Endodermal cell (in vitro differentiated cells): ENCODE measurements at places on chromosomes 3 and 15. TPM values are rescaled to one million over a fixed set of nuclear protein-coding genes. Genes with fewer than 3 reads are reported as not detected.
A peak's percentile ranks its signal among the peaks of the same experiment; 100 is the strongest.

The NAA80 gene
- total RNA-seq, result 12.8 to 24.1 TPM (median 15.3 TPM) in 3 replicates

The GP9 gene
- total RNA-seq, result not detected in 2 replicates

The AQP9 gene
- not detected in 2 replicates for total RNA-seq

The IMPG2 gene
- total RNA-seq, result 0.07 to 0.21 TPM (median 0.18 TPM) in 3 replicates

The CP gene
- 0.59 and 0.86 TPM in 2 replicates for total RNA-seq

The GP5 gene
- total RNA-seq, result 0.09 to 0.13 TPM in 2 of 3 replicates, not detected in the other

The H1-8 gene
- not detected in 2 replicates for total RNA-seq

The PLSCR1 gene
- total RNA-seq, result 236 to 288 TPM (median 250 TPM) in 3 replicates

The SMARCC1 gene
- total RNA-seq, result 200 to 215 TPM (median 208 TPM) in 3 replicates

The GMPPB gene
- total RNA-seq, result 21.5 to 38.8 TPM (median 35.5 TPM) in 3 replicates

The ITIH1 gene
- total RNA-seq, result not detected in 2 replicates

The ANKRD63 gene
- total RNA-seq, result 0.41 TPM in 1 of 2 replicates, not detected in the other

- H3K27ac ChIP-seq, result no peak overlapping the region
- H3K4me1 ChIP-seq, result no peaks in the 10 kb centered on the region
- H3K36me3 ChIP-seq, result no peaks in the 10 kb centered on the region
- H3K27me3 ChIP-seq, result no peaks in the 10 kb centered on the region
These were observed 117.9 kb downstream of the MECOM start for GRCh38 chr3:169545606-169546005.

GRCh38 chr15:90451053-90451850 is 63.2 kb downstream of the IQGAP1 start:
- peak overlapping the region; percentile 26 for H3K27ac ChIP-seq
- H3K4me1 ChIP-seq, result no peaks in the 10 kb centered on the region
- H3K4me3 ChIP-seq, result no peak overlapping the region
- no peaks in the 10 kb centered on the region for H3K27me3 ChIP-seq
- no peak for DNase-seq

DNA sequence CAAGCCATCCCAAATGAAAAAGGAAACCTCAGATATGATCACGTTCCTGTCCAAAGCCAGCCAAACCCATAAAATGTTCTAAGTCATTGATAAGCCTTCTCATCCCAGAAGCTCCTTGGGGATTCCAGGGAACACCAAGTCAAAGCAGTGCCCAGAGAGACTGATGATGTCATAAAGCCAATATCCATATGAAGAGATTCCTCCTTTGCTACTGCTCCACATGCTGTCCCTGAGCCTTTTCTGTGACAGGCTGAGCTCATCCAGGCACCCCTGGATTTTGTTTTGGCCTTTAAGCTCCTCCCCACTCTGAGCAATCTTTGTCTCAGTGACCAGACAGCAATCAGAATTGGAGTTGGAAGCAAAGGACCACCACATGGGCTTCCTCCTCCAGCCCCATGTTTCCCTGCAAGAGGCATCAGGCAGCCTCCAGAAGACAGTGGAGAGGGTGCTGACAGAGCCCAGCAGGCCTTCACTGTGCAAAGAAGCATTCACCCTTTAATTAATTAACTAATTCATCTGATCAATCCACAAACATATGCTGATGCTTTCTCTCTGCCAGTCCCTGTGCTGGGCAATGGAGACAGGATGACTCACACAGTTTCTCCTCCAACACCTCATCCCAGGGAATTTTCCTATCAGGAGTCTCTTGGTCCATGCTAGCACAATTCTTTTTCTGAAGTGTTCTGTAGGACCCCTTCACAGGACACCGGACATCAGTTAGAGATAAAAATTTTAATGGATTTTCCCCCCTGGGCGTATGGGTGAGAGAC is 25.0 kb downstream of the MEX3B start:
- no peaks in the 10 kb centered on the region for H3K36me3 ChIP-seq
- H3K4me3 ChIP-seq, result no peak overlapping the region
- H3K4me1 ChIP-seq, result no peaks in the 10 kb centered on the region
- no peak overlapping the region for H3K27ac ChIP-seq
- DNase-seq, result no peak
- H3K27me3 ChIP-seq, result no peaks in the 10 kb centered on the region

GRCh38 chr3:193490580-193490979 is 64.1 kb downstream of the ATP13A4 start:
- DNase-seq, result no peak
- H3K4me1 ChIP-seq, result no peaks in the 10 kb centered on the region
- H3K4me3 ChIP-seq, result no peak overlapping the region

- peaks cover 6% of the 10 kb centered on the region for H3K4me1 ChIP-seq
- no peaks in the 10 kb centered on the region for H3K36me3 ChIP-seq
- DNase-seq, result no peak
- H3K4me3 ChIP-seq, result no peak overlapping the region
These were observed 21.2 kb downstream of the IGSF10 start for GRCh38 chr3:151439652-151440125.

- H3K27ac ChIP-seq, result no peak overlapping the region
- no peaks in the 10 kb centered on the region for H3K36me3 ChIP-seq
- no peak for DNase-seq
- no peak overlapping the region for H3K4me3 ChIP-seq
- no peaks in the 10 kb centered on the region for H3K4me1 ChIP-seq
These were observed 443.3 kb downstream of the GABRG3 start for GRCh38 chr15:27414168-27414870.

- peak; percentile 98 for DNase-seq
- peak within 1 kb of the TSS; percentile 91 for H3K4me3 ChIP-seq
- no peaks in the 10 kb centered on the region for H3K4me1 ChIP-seq
- peak within 1 kb of the TSS; percentile 64 for H3K27ac ChIP-seq
- peaks cover 25% of the 10 kb centered on the region for H3K36me3 ChIP-seq
- H3K27me3 ChIP-seq, result no peaks in the 10 kb centered on the region
These were observed at the start of gene KIF23 for GRCh38 chr15:69413822-69414700. TSS of gene KIF23 (plus strand) at chr15:69414349. CDS start at chr15:69414466, 117 bp downstream.

GRCh38 chr15:71937650-71938311 is 127.4 kb downstream of the NR2E3 start:
- H3K36me3 ChIP-seq, result peaks cover 18% of the 10 kb centered on the region
- H3K4me1 ChIP-seq, result no peaks in the 10 kb centered on the region
- no peaks in the 10 kb centered on the region for H3K27me3 ChIP-seq
- no peak overlapping the region for H3K27ac ChIP-seq

DNA sequence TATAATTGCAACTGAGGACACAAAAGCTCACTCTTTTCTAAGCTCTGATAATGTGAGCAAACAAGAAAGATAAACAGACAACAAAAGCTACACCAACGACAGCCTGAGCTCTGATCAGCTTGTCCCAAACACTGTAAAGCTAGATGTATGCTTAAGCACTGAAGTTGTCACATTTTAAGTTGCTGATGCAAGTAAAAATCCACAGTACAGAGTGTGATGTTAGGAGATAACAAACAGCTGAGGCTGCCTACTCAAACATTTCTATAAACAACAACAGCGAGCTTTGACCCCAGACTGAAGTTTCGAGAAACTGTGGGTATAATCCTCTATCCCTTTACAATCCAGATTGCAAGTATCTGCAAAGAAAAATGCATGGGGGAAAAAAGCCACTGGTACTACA is 10.7 kb downstream of the MTHFS start:
- peaks cover 8% of the 10 kb centered on the region for H3K4me1 ChIP-seq
- no peaks in the 10 kb centered on the region for H3K27me3 ChIP-seq
- peaks cover 43% of the 10 kb centered on the region for H3K36me3 ChIP-seq
- DNase-seq, result no peak
- no peak overlapping the region for H3K27ac ChIP-seq

DNA sequence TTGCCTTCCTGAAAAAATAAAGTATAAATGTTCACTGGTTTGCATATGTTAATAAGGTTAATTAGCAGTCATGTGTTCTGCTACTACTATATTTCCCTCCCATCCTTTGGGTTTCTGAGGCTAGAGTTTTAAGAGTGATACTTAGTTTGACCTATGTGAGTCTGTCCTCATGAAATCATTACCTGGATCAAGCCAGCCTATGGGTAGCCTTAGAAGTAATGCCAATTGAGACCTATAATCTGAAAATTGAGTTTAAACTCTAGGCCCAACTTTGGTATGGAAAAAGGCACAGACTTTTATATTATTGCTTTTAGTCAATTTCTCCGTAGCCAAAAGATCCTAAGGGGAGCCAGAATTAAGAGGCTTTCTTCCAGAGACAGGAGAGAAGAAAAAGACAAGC is 18.4 kb upstream of the SOX2 start:
- H3K4me1 ChIP-seq, result no peaks in the 10 kb centered on the region
- H3K36me3 ChIP-seq, result no peaks in the 10 kb centered on the region
- H3K27ac ChIP-seq, result no peak overlapping the region
- DNase-seq, result no peak

- no peaks in the 10 kb centered on the region for H3K36me3 ChIP-seq
- H3K4me1 ChIP-seq, result no peaks in the 10 kb centered on the region
- DNase-seq, result no peak
- H3K27me3 ChIP-seq, result no peaks in the 10 kb centered on the region
These were observed 246.5 kb downstream of the LRRN1 start for GRCh38 chr3:4045756-4046155.

GRCh38 chr15:39279311-39279710 is 301.6 kb upstream of the THBS1 start:
- no peaks in the 10 kb centered on the region for H3K27me3 ChIP-seq
- H3K4me1 ChIP-seq, result peaks cover 3% of the 10 kb centered on the region
- no peak overlapping the region for H3K4me3 ChIP-seq
- no peaks in the 10 kb centered on the region for H3K36me3 ChIP-seq
- no peak for DNase-seq
- H3K27ac ChIP-seq, result no peak overlapping the region

DNA sequence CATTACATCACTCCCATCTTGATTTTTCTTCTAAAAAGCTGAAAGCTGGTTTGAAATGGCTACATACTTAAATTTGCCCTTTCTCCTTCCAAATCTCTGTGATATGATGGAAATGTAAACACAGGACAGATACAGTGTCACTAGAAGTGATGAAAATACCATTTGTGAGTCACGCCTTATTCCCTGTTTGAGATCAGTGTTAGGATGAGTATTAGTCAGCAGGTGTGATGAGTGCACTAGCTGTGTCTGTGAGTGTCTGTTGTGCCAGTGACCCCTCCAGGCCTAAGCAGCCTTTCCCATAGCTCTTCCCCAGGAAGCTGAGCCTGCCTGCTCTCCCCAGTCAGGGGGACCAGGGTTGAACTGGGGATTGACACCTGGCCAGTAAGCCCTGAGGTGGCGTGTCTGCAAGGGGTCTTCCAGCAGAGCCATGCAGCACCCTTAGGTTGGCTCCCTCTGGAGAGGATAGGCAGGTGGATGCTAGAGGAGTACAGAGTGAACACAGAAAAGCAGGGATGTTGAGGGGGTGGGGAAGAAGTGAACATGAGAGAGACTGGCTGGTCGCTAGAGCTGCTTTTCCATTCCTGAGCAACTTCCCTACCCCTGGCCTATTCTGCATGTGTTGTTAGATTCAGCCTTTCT is 92.0 kb downstream of the PDE8A start:
- no peaks in the 10 kb centered on the region for H3K36me3 ChIP-seq
- no peaks in the 10 kb centered on the region for H3K27me3 ChIP-seq
- no peak overlapping the region for H3K27ac ChIP-seq
- peaks cover 9% of the 10 kb centered on the region for H3K4me1 ChIP-seq
- no peak for DNase-seq

DNA sequence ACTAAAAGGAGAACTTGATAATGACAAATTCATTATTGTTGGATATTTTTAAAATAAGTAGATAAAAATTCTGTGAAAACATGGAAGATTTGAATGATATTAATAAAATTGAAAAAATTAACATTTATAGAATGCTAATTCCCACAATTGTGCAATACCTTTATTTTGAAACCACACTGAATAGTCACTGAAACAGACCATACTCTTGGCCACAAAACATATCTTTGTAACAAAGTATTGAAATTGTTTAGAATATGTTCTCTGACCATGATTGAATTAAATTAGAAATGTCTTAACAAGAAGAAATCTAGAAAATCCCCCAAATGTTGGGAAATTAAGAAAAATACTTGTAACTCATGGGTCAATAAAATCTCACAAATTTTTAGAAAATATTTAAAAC is 49.2 kb downstream of the ARHGAP11B start:
- DNase-seq, result no peak
- H3K4me3 ChIP-seq, result no peak overlapping the region
- no peaks in the 10 kb centered on the region for H3K4me1 ChIP-seq
- no peak overlapping the region for H3K27ac ChIP-seq
- peaks cover 31% of the 10 kb centered on the region for H3K36me3 ChIP-seq

DNA sequence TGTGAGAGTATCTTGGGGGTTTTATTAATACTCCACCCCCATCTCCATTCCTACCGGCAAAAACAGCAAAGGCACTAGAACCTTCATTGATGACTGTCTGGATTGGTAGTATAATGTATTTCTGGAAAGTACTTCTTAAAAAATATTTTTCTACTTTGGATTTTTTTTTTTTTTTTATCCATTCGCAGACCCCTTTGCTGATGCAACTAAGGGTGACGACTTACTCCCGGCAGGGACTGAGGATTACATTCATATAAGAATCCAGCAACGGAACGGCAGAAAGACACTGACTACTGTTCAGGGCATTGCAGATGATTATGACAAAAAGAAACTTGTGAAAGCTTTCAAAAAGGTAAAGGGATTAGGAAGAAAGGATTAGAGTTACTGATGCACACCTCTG is 1.2 kb downstream of the EIF1B start:
- peak overlapping the region; percentile 98 for H3K4me3 ChIP-seq
- no peak for DNase-seq
- H3K27ac ChIP-seq, result peak overlapping the region; percentile 98

GRCh38 chr3:34361921-34362320 is 563.5 kb downstream of the PDCD6IP start:
- H3K27me3 ChIP-seq, result no peaks in the 10 kb centered on the region
- no peaks in the 10 kb centered on the region for H3K36me3 ChIP-seq
- DNase-seq, result no peak
- no peaks in the 10 kb centered on the region for H3K4me1 ChIP-seq

- no peaks in the 10 kb centered on the region for H3K36me3 ChIP-seq
- H3K27ac ChIP-seq, result no peak overlapping the region
- no peak for DNase-seq
- peaks cover 6% of the 10 kb centered on the region for H3K27me3 ChIP-seq
- no peak overlapping the region for H3K4me3 ChIP-seq
These were observed 261.3 kb downstream of the RPLP1 start for GRCh38 chr15:69713726-69714559.

- no peak overlapping the region for H3K27ac ChIP-seq
- H3K4me3 ChIP-seq, result no peak overlapping the region
- no peaks in the 10 kb centered on the region for H3K27me3 ChIP-seq
- no peaks in the 10 kb centered on the region for H3K4me1 ChIP-seq
- DNase-seq, result no peak
These were observed 33.6 kb downstream of the HPS3 start for GRCh38 chr3:149163066-149163465.

- H3K36me3 ChIP-seq, result no peaks in the 10 kb centered on the region
- peak; percentile 77 for DNase-seq
- H3K27ac ChIP-seq, result no peak overlapping the region
- H3K4me3 ChIP-seq, result no peak overlapping the region
- no peaks in the 10 kb centered on the region for H3K4me1 ChIP-seq
- H3K27me3 ChIP-seq, result no peaks in the 10 kb centered on the region
These were observed 66.4 kb upstream of the NR2E3 start for GRCh38 chr15:71743861-71744382.

- no peak overlapping the region for H3K4me3 ChIP-seq
- H3K27ac ChIP-seq, result no peak overlapping the region
- DNase-seq, result no peak
- no peaks in the 10 kb centered on the region for H3K36me3 ChIP-seq
These were observed 54.1 kb upstream of the IGF2BP2 start for GRCh38 chr3:185878920-185879319.

- H3K36me3 ChIP-seq, result no peaks in the 10 kb centered on the region
- H3K27ac ChIP-seq, result no peak overlapping the region
- no peak for DNase-seq
- peaks cover 7% of the 10 kb centered on the region for H3K4me1 ChIP-seq
- H3K4me3 ChIP-seq, result no peak overlapping the region
These were observed 63.6 kb downstream of the MINAR1 start for GRCh38 chr15:79495775-79496174.

GRCh38 chr3:26291840-26292239 is 330.7 kb upstream of the LRRC3B start:
- no peaks in the 10 kb centered on the region for H3K36me3 ChIP-seq
- no peak overlapping the region for H3K27ac ChIP-seq
- no peaks in the 10 kb centered on the region for H3K27me3 ChIP-seq
- H3K4me1 ChIP-seq, result no peaks in the 10 kb centered on the region
